ENCODE measurements at places on chromosomes 1 and 21. TPM values are rescaled to one million over a fixed set of nuclear protein-coding genes. Genes with fewer than 3 reads are reported as not detected.

DNA sequence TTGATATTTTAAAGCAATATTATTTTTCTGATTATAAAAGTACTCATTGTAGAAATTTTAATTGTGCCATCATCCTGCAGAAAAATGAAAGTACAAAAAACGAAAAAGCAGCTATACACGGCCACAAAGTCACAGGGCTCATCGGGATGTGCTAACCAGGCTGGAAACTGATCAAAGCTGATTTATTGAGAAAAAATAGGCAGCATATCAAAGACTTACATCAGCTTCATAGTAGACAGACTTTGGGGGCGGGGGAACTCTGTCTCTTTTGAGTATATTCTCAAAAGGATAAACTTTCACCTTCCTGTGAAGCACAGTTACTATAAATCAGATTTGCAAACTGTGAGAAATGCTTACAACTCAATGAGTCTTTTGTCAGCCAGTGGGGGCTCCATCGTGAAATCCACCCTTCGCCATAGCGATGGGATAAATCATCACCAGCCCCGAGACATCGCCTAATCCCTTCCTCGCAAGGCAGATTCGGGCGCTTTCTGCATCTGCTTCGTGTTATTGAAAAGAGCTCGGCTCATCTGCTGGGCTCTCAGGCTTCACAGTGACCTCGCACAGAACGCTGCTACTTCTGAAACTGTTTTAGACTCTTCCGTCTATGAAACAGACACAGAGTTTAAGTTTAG, 69.2 kb upstream of the ERG start:
- H3K4me1 ChIP-seq: no peaks in the 10 kb centered on the region
- no peak overlapping the region for H3K27ac ChIP-seq
- H3K36me3 ChIP-seq: no peaks in the 10 kb centered on the region
- H3K27me3 ChIP-seq: no peaks in the 10 kb centered on the region
- H3K4me3 ChIP-seq: no peak overlapping the region
- peak; percentile 48 for DNase-seq

- no peak overlapping the region for H3K27ac ChIP-seq
- no peak for DNase-seq
- no peak overlapping the region for H3K4me3 ChIP-seq
Observed at GRCh38 chr1:199083680-199084079, 444.8 kb downstream of the PTPRC start.

DNA sequence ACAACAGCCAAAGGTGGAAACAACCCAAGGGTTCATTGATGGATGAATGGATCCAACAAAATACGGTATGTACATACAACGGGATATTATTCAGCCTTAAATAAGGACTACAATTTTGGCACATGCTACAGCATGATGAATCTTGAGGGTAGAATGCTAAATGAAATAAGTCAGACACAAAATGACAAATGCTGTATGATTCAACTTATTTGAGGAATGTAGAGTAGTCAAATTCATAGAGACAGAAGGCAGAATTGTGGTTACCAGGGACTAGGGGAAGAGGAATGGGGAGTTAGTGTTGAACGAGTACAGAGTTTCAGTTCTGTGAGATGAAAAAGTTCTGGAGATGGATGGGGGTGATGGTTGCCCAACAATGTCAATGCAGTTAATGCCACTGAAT, 118.0 kb upstream of the PAXBP1 start:
- no peak overlapping the region for H3K4me3 ChIP-seq
- DNase-seq: no peak
- no peaks in the 10 kb centered on the region for H3K36me3 ChIP-seq
- H3K4me1 ChIP-seq: no peaks in the 10 kb centered on the region
- no peaks in the 10 kb centered on the region for H3K27me3 ChIP-seq

DNA sequence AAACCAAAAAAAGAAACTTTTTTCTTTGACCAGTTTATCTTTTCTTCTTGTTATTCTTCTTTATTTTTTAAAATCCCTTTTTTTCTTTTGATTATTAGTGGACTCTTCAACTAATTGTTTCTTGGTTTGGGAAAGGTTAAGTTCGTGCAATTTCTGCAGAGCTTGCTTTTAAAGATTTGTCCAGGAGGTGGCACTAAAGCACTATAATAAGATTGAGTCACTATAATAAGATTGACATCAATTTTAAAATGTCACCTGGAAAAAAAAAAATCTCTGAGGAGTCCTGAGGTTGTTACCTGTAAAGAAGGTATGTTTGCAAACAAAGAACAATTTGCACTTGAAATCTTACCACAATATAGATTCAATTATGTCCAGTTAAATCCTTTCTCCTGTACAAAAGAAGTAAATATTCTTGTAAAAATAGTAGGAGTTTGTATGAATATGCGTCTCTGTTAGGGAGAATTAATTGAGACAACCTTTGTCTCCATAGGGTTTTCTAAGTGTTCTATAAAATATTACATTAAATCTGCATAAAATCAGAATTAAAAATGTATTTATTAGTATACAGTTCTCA, 166.7 kb downstream of the ADGRL4 start:
- peaks cover 30% of the 10 kb centered on the region for H3K4me1 ChIP-seq
- H3K27ac ChIP-seq: no peak overlapping the region
- H3K36me3 ChIP-seq: no peaks in the 10 kb centered on the region
- no peak overlapping the region for H3K4me3 ChIP-seq
- DNase-seq: peak; percentile 64

DNA sequence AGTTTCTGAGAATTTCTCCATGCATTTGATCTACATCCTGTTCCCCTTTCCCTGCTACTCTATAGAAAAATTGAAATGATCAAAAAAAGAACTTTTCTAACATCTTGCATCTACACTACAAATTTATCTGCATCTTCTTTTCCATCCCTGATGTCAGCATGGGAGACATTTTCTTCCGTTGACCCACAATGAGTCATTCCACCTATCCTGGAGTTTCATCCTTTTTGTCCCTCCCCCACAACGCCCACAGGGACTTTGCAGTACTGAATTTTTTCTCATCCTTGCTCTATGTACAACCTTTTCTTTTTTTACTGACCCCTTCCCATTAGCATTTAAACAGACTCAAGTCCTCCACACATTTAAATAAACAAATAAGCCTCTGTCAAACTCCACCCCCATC, 112.2 kb upstream of the MROH9 start:
- H3K27ac ChIP-seq: no peak overlapping the region
- H3K27me3 ChIP-seq: no peaks in the 10 kb centered on the region
- H3K4me1 ChIP-seq: no peaks in the 10 kb centered on the region
- no peak for DNase-seq

DNA sequence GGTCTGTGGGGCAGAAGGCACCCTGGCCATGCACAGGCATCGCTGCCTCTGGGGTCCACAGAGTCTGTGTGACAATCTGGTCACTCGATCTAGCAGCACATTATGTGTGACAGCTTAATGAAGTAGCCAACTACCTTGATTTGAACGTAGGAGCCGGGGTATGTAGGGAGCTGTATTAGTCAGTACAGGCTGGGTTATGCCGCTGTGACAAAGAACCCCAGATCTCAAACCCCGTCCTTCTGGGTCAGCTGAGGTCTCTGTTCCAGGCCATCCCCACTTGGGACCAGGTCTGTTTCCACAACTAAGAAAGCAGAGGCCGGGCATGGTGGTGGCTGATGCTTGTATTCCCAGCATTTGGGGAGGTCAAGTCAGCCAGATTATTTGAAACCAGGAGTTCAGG, 8.3 kb upstream of the ATAD3B start:
- no peaks in the 10 kb centered on the region for H3K36me3 ChIP-seq
- H3K4me3 ChIP-seq: no peak overlapping the region
- H3K27me3 ChIP-seq: no peaks in the 10 kb centered on the region
- DNase-seq: no peak
- H3K27ac ChIP-seq: no peak overlapping the region

- H3K36me3 ChIP-seq: no peaks in the 10 kb centered on the region
- no peak for DNase-seq
- H3K27me3 ChIP-seq: no peaks in the 10 kb centered on the region
Observed at GRCh38 chr21:43273016-43273707, 104.4 kb downstream of the CRYAA start.

The NEK2 gene
- 5.9 TPM for total RNA-seq

The VSIG8 gene
- total RNA-seq: 0.46 TPM

The HAPLN2 gene
- total RNA-seq: 0.18 TPM

The FPGT gene
- total RNA-seq: 21.0 TPM

The MAP10 gene
- total RNA-seq: 2.7 TPM

The DHRS3 gene
- 109 TPM for total RNA-seq

The AGT gene
- total RNA-seq: 1.7 TPM
